PC-9 (cell line): ENCODE measurements at places on chromosomes 3 and 15.

DNA sequence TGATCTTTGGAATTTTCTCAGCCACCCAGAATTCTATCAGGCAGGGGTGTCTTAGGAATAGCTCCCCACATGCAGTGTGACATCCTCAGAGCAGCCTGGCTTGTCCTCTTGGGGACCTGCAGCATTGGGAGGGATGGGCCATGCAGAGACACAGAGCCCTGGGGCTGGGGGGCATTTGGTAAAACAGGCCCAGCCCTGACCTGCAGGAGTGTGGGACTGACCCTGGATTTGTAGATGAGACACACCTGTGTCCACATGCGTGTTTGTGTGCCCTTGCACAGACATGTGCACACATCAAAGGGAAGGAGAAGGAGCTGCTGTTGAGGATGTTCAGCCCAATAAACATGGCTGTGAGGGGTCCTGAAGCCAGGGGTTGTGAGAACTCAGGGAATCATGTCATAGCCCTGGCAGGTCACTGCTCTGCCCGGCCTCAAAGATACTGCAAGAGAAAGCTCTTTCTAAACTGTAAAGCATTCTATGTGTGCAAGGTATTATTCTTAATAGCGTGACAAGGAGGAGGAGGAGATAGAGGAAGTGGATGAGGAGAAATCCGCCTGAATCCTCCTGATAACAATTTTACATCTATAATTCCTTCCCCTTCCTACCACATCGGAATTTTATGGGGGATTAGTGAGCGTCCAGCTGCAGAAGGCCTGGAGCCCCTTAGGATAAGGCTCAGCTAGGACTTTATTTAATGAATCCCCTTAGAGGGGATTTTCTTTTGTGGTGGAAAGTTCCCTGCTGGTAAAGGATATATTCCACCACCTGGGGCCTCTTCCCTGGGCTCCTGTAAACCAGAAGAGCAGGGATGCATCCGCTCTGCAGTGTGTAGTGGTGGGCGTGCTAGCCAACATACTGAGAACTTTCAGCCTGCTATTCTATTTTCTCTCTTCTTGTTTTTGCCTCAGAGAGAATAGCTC lies 245.5 kb downstream of the EPHB1 start:
- H3K27me3 ChIP-seq: peaks cover 18% of the 10 kb centered on the region
- no peaks in the 10 kb centered on the region for H3K36me3 ChIP-seq
- DNase-seq: no peak
- H3K27ac ChIP-seq: no peak overlapping the region
- H3K4me1 ChIP-seq: no peaks in the 10 kb centered on the region

GRCh38 chr3:16917256-16917935 lies 32.6 kb downstream of the PLCL2 start:
- H3K27ac ChIP-seq: no peak overlapping the region
- peaks cover 10% of the 10 kb centered on the region for H3K4me1 ChIP-seq
- no peaks in the 10 kb centered on the region for H3K27me3 ChIP-seq

GRCh38 chr3:9401986-9402385 lies 4.6 kb downstream of the SETD5 start:
- H3K4me3 ChIP-seq: peak overlapping the region; percentile 24; the same call in 1 of the 2 replicates
- peaks cover 60% of the 10 kb centered on the region for H3K4me1 ChIP-seq
- 0 out of 2 replicates have a peak, but pooled peaks cover 9% of the 10 kb centered on the region for H3K36me3 ChIP-seq
- H3K27ac ChIP-seq: no peak overlapping the region
- no peak for DNase-seq
- H3K27me3 ChIP-seq: no peaks in the 10 kb centered on the region

DNA sequence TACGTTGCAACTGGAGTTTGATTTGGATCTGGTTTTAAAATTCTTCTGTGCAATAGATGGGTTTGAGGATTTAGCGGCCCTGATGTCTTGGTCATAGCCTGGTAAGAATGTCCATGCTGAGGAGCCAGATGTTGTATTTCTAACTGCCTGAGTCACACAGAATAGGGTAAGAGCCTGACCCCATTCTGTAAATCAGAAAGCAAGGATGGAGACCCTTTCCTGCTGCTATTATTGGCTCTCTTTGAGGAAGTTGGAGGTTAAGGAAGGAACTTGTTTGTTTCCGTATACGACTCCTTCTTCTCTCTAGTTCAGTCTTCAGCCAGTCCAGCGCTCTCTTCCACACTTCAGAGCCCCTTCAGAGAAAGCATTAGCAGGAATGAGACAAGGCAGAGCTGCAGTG lies 65.1 kb downstream of the HCN4 start:
- no peaks in the 10 kb centered on the region for H3K4me1 ChIP-seq
- no peak overlapping the region for H3K4me3 ChIP-seq
- no peaks in the 10 kb centered on the region for H3K27me3 ChIP-seq
- no peaks in the 10 kb centered on the region for H3K36me3 ChIP-seq
- H3K27ac ChIP-seq: no peak overlapping the region

DNA sequence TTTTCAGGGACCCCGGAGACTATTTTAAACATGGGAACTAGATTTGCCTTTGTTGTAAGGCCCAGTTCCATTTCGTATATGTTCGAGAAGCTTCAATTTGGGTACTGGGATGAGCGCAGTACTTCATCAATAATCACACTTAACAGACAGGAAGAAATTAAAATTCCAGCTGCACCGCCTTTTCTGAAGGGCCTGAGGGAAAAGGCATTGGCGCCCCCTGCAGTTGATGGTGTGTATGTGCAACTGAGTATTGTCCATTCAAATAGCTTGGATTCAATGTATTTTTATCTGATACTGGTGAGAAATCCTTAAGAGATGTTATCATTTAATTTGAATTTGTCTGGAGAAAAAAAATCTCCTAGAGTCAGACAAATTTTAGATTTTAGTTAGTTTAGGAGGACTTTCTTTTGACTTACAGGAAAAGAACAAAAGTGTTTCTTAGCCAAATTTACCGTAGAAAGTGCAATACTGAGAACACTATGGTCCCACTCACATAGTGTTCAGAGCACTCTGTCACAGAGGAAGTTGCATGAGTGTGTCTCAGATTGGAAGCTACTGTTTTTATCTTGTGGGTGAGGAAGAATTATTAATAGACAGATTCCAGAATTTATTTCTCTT lies 5.4 kb upstream of the ALDH1A2 start:
- no peak overlapping the region for H3K27ac ChIP-seq
- no peak overlapping the region for H3K4me3 ChIP-seq
- DNase-seq: no peak
- no peaks in the 10 kb centered on the region for H3K36me3 ChIP-seq

DNA sequence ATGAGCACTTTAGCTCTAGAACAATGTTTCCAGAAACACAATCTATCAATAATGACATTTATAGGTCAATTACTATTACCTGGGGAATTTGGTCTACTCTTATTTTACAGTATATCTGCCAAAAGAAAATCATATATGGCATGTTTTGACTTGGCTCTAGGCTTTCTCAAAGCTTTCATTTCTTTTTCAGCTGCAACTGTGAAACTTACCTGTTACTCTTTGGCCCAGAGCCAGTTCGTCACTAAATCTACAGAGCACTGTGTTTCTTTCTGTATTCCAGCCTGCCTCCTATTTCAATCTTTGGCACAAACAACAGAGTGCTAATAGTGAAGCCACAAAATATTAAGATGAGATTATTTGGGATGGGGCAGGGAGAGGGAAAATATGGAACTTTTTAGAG lies 76.0 kb downstream of the P2RY1 start:
- H3K36me3 ChIP-seq: no peaks in the 10 kb centered on the region
- peaks cover 12% of the 10 kb centered on the region; the same call in 1 of the 2 replicates for H3K4me1 ChIP-seq
- no peak for DNase-seq
- H3K27ac ChIP-seq: no peak overlapping the region
- no peak overlapping the region for H3K4me3 ChIP-seq

- no peaks in the 10 kb centered on the region for H3K36me3 ChIP-seq
- H3K27me3 ChIP-seq: peaks cover 7% of the 10 kb centered on the region; the same call in 1 of the 2 replicates
- H3K27ac ChIP-seq: no peak overlapping the region
- no peak overlapping the region for H3K4me3 ChIP-seq
Measured at GRCh38 chr3:155075200-155075599, 4.9 kb upstream of the MME start.

DNA sequence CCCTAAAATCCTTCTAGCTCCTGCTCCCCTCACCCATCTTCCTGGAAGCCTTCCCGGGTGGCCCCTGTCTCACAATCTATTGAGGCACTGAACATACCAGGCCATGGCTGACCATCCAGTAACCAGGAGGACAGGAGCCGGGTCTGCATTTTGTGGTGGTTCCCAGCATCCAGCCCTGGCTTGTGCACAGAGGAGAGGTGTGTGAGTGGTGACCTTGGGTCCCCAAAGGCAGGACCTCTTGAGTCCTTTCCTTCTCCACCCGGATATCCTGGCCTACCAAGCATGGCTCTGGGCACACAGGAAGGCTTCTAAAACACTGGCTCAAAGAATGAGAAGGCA lies 7.8 kb downstream of the CSK start:
- no peak overlapping the region for H3K27ac ChIP-seq
- H3K4me1 ChIP-seq: peaks cover 15% of the 10 kb centered on the region
- peaks cover 6% of the 10 kb centered on the region for H3K36me3 ChIP-seq

DNA sequence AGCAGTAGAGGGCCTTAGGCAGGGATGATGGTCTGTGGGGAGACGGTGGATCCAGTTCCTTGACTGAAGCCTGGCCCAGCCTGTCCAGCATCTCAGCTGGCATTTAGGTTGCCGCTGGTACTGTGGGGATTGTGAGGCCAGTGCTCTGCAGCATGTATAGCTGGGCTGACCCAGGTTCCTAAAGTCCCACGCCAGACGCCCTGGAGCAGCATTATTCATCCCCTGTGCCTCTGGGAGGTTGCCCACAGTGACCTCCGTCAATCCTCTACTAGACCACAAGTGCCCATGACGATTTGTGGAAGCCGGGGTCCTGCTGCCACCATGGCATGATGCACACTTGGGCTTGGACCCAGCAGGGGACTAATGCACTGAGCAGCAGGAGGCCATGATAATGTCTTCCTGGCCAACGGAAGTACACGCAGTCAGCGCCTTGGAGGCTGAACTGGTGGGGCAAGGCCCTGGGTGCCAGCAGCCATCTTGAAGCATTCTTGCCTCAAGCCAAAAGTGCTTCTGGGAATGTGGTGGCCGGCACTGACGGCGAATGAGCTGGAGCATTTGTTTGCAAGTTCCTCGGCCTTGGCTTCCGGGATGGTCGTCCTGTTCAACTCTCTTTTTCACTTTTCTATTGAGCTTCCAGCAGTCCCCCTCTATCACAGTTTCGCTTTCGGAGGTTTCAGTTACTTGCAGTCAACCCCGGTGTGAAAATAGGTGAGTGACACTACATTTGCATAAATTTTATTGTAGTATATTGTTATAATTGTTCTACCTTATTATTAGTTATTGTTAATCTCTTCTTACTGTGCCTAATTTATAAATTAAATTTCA lies 949.4 kb downstream of the ROBO1 start:
- H3K4me1 ChIP-seq: peaks cover 7% of the 10 kb centered on the region
- no peak overlapping the region for H3K4me3 ChIP-seq
- H3K27me3 ChIP-seq: no peaks in the 10 kb centered on the region

DNA sequence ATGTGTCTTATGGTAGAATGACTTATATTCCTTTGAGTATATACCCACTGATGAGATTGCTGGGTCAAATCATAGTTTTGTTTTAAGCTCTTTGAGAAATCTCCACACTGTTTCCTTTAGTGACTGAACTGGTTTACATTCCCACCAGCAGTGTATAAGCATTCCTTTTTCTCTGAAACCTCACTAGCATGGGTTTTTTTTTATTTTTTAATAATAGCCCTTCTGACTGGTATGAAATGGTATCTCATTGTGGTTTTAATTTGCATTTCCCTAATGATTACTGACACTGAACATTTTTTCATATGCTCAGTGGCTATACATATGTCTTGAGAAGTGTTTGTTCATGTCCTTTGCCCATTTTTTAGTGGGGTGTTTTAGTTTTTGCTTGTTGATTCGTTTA lies 494.3 kb downstream of the SQOR start:
- DNase-seq: no peak
- H3K27me3 ChIP-seq: no peaks in the 10 kb centered on the region
- no peak overlapping the region for H3K4me3 ChIP-seq

DNA sequence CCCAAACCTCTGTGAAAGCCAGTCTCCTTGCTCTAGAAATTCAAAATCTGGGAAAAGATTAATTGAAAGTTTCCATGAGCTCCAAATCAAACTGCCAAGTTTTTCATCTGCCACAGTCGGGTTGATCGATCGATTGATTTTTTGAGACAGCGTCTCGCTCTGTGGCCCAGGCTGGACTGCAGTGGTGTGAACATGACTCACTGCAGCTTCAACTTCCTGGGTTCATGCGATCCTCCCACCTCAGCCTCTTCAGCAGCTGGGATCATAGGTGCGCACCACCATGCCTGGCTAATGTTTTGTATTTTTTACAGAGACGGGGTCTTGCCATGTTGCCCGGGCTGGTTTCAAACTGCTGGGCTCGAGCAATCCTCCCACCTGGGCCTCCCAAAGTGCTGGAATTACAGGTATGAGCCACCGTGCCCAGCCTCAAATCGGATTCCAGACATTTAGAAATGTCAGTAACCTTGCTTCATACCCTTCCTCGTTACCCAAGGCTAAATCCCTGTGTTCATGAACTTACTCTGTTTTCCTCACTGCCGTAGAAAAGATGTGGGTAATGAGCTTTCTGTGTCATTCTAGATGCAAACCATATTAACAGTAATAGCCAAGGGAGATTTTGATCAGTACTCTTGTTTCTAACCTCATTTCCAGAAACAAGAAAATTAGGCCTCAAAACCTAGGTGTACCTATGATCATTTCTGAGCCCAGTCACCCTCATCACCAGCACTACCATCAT lies 105.9 kb upstream of the AKAP13 start:
- no peaks in the 10 kb centered on the region for H3K36me3 ChIP-seq
- H3K27me3 ChIP-seq: no peaks in the 10 kb centered on the region
- no peak overlapping the region for H3K27ac ChIP-seq

DNA sequence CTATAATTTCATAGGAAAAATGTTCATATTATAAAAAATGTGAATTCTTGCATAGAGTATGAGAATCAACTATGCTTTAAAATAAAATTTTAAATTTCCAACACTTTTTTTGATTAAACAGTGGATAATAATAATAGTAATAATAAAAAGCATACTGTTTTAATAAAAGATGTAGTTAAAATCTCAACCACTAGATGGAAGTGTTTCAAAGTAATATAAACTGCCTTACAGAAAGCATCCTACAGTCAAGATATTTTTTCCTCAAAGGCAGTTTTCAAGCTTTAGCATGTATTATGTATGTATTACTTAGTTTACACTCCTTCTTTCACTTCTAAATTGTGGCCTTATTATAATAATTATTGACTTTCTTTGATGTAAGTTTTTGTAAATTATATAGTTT lies 217.5 kb downstream of the CHL1 start:
- H3K27ac ChIP-seq: no peak overlapping the region
- no peaks in the 10 kb centered on the region for H3K4me1 ChIP-seq
- H3K36me3 ChIP-seq: no peaks in the 10 kb centered on the region

GRCh38 chr15:99721104-99721778 lies 12.0 kb downstream of the LYSMD4 start:
- no peaks in the 10 kb centered on the region for H3K36me3 ChIP-seq
- no peak overlapping the region for H3K4me3 ChIP-seq
- H3K27ac ChIP-seq: no peak overlapping the region
- no peaks in the 10 kb centered on the region for H3K4me1 ChIP-seq
- DNase-seq: no peak

- no peaks in the 10 kb centered on the region for H3K4me1 ChIP-seq
- H3K36me3 ChIP-seq: no peaks in the 10 kb centered on the region
- no peak overlapping the region for H3K27ac ChIP-seq
Measured at GRCh38 chr15:94370936-94371285, 139.6 kb downstream of the MCTP2 start.

GRCh38 chr3:24344784-24345439 lies 149.7 kb downstream of the THRB start:
- no peak overlapping the region for H3K27ac ChIP-seq
- H3K36me3 ChIP-seq: no peaks in the 10 kb centered on the region
- H3K4me3 ChIP-seq: no peak overlapping the region
- peaks cover 22% of the 10 kb centered on the region for H3K4me1 ChIP-seq
- no peaks in the 10 kb centered on the region for H3K27me3 ChIP-seq
